ENCODE measurements at places on chromosomes 13 and 19. TPM values are rescaled to one million over a fixed set of nuclear protein-coding genes. Genes with fewer than 3 reads are reported as not detected.
A peak's percentile ranks its signal among the peaks of the same experiment; 100 is the strongest.

NKPD1 gene
- 1.00 TPM for total RNA-seq

KLK15 gene
- total RNA-seq = not detected

CD70 gene
- total RNA-seq = not detected

DNA sequence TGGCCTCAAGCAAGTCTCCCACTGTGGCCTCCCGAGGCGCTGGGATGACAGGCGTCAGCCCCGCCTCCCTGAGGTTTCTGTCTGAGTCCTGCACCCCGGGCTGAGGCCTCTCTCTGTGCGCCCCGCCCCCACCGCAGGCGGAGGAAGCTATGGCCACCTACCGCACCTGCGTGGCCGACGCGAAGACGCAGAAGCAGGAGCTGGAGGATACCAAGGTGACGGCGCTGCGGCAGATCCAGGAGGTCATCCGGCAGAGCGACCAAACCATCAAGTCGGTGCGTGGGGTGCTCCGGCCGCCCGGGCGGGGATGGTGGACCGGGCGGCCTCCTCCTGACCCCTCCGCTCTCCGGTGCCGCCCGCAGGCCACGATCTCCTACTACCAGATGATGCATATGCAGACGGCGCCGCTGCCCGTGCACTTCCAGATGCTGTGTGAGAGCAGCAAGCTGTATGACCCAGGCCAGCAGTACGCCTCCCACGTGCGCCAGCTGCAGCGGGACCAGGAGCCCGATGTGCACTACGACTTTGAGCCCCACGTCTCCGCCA lies 12.7 kb downstream of the ARHGAP45 start:
- DNase-seq = peak; percentile 87
- no peak overlapping the region for H3K27ac ChIP-seq
- H3K27me3 ChIP-seq = no peaks in the 10 kb centered on the region
- peaks cover 5% of the 10 kb centered on the region for H3K36me3 ChIP-seq
- peaks cover 60% of the 10 kb centered on the region for H3K4me1 ChIP-seq
- no peak overlapping the region for H3K4me3 ChIP-seq

ZSCAN18 gene
- total RNA-seq = 30.6 TPM
